CD8-positive, alpha-beta memory T cell (primary cell): ENCODE measurements at places on chromosomes 12 and 14. TPM values are rescaled to one million over a fixed set of nuclear protein-coding genes. Genes with fewer than 3 reads are reported as not detected.

DNA sequence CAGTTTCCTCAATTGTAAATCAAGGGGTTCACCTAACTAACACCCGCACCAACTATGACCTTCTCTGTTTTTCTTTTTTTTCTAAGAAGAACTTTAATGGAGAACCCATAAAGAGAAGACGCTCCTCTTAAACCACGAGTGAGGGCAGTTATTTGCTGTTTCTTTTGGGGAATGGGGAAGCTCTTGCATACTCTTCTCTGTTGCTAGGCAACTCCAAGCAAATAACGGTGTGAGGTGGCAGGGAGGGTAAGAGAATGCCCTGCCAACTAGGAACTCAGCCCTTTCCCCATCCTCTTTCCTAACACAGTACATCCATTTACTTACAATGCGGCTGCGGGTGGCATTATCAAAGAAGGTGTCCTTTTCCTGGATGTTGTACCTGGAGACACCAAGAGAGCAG is 114.9 kb downstream of the ANO2 start:
- no peak for DNase-seq

- no peak for DNase-seq
Measured at GRCh38 chr12:31664038-31664437, 4.5 kb downstream of the ETFBKMT start.

- DNase-seq = no peak
Measured at GRCh38 chr14:96666088-96666487, 131.1 kb upstream of the VRK1 start.

GRCh38 chr14:54622192-54622958 is 55.4 kb downstream of the SAMD4A start:
- DNase-seq = no peak

DNA sequence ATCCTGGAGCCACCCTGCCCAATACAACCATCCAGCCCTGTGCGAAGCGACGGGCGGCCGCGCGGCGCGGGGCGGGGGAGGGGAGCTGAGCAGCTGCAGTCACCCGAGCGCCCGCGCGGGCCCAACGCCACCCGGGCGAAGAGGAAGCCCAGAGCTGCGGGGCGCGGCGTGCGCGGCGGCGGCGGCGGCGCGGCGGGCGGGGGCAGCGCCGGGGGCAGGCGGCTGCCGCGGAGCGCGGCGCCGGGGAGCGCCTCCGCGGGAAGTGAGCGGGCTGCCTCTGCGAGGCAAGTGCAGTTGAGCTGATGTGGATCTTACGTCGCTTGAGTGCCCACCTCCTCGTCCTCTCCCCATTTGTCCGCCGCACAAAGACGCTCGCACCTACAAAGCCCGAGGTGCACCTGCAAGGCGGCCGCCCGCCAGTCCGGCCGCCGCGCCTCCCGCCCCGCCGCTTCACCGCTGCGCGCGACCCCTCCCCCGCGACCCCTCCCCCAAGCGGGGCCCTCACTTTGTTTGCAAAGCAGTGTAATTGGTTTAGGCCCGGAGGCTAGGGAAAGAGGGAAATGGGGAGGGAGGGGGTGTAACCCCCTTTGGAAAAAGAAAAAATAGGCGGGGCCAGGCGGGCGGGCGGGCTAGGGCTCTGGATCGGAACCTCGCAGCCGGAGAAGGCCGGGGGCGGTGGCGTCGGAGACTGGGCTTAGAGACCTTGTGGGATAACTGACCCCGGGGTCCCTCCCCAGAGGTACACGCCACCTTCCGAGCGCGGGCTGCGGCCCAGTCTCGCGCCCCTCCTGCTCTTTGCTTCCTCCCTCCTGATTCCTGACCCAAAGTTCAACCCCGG is at the start of the genes FOXA1 and TTC6:
TSS of gene FOXA1 (minus strand) at position 279 of the 838 bp plus-strand sequence. CDS start at position 2, 277 bp downstream.
TSS of gene TTC6 (plus strand) at position 659 of the 838 bp plus-strand sequence. CDS start 26,436 bp downstream, outside the sequence.
- no peak for DNase-seq

GRCh38 chr12:3202096-3202495 is 124.9 kb downstream of the TSPAN9 start:
- DNase-seq = no peak

DNA sequence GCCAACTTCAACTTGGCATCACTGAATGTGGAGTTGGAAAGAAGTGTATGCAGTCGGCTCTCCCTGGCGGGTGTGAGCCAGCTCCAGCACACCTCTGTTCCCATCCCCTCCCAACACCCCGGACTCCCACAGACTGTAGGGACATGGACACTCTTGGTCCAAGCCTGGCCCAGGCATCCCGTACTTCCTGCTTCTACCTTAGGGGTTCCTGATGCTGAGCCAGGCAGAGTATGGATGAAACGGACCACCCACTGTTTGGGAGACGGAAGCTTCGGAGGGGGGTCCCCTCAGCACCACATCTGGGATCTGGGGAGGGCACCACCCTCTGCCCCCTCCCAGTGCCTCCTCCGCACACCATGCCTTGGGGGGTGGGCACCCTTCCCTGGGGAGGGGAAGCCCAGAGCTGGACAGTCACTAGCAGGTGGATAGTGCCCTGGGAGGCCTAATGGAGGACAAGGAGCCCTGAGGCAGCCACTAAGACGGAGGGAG is 62.0 kb downstream of the LGMN start:
- DNase-seq = no peak

- DNase-seq = no peak
Measured at GRCh38 chr14:104860414-104860813, 4.7 kb upstream of the CEP170B start.

- DNase-seq = no peak
Measured at GRCh38 chr12:5716201-5716600, 228.9 kb downstream of the ANO2 start.

GRCh38 chr12:46386877-46387629 is 14.5 kb upstream of the SLC38A2 start:
- DNase-seq = no peak

DNA sequence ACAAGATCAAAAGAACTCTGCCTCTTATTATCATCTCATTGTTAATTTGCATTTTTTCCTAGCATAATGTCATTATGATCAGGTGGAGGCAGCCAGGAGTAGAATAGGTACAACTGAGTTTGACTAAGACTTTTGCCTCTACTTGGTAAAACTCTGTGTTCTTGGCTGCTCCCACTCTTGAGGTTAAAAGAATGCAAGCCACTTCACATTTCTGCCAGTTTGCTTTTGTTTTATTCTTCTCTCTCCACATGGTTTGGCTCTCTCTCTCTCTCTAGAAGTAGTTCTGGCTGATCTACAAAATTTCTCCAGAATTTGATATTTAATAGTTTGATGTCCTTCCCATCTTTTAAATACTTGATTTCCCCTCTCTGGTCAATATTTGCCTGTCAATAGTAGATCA is 170.7 kb upstream of the E2F7 start:
- no peak for DNase-seq

DNA sequence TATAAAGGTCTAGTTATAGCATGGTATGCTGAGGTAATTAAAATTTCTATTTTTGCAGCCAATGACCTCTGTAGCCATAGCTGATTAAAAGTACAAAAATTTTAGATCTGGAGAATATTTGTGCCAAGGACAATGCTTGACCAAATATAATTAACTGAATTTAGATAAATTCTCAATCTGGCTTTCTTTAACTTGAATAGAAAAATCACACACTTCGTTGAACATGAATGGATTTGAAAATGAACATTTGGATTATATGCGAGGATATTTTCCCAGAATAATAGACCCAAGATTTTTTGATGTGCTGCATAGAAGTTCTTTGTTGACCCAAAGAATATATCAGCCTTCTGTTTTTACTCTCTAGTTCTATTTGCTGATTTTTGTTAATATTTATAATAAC is 38.4 kb upstream of the G2E3 start:
- DNase-seq = no peak

GRCh38 chr12:58163021-58163420 is 221.7 kb downstream of the ATP23 start:
- DNase-seq = no peak

- peak; percentile 66 for DNase-seq
Measured at GRCh38 chr14:21106498-21107282, 5.8 kb downstream of the TMEM253 start.

- no peak for DNase-seq
Measured at GRCh38 chr12:1369460-1369859, 224.9 kb downstream of the FBXL14 start.

GRCh38 chr12:26813812-26814211 is 19.2 kb downstream of the ITPR2 start:
- DNase-seq = no peak

DNA sequence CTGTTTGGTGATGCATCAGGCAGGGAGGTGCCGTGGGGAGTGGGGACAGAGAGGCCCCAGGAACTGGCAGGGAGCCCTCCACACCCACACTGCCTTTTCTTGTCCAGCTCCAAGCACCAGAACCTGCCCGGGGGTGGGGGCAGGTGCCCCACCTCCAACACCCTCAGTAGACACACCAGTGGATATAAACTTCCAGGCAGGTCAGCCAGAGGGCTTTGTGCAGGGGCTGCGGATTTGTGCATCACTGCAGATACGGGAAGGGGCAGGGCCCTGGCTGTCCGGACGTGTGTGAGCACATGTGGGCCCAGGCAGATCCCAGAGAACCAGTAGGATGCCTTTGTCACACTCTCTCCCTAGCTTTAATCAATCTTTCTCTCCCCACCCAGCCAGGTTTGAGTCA is 1.3 kb upstream of the TGM1 start:
- DNase-seq = no peak

- no peak for DNase-seq
Measured at GRCh38 chr12:92330654-92331053, 185.0 kb upstream of the BTG1 start.

GRCh38 chr14:21106176-21106497 is 5.3 kb downstream of the TMEM253 start:
- DNase-seq = no peak

DNA sequence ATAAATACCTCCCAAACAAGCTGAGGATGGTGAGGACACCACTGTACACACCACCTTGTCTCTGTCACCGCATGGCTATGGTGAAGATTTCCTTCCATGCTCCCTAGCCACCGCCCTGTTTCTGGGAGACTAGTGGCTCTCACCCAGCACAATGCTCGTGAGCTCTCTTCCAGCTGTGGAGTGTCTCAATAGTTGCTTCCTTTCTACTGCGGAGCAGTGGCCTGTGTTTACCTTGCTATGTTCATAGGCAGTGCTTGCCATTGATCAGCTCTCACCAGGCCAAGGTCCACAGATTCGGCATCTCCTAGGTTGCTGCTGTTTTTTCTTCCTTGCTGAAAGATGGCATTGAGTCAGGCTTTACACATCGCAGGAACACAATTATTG is 313.6 kb upstream of the RTL1 start:
- DNase-seq = no peak

DNA sequence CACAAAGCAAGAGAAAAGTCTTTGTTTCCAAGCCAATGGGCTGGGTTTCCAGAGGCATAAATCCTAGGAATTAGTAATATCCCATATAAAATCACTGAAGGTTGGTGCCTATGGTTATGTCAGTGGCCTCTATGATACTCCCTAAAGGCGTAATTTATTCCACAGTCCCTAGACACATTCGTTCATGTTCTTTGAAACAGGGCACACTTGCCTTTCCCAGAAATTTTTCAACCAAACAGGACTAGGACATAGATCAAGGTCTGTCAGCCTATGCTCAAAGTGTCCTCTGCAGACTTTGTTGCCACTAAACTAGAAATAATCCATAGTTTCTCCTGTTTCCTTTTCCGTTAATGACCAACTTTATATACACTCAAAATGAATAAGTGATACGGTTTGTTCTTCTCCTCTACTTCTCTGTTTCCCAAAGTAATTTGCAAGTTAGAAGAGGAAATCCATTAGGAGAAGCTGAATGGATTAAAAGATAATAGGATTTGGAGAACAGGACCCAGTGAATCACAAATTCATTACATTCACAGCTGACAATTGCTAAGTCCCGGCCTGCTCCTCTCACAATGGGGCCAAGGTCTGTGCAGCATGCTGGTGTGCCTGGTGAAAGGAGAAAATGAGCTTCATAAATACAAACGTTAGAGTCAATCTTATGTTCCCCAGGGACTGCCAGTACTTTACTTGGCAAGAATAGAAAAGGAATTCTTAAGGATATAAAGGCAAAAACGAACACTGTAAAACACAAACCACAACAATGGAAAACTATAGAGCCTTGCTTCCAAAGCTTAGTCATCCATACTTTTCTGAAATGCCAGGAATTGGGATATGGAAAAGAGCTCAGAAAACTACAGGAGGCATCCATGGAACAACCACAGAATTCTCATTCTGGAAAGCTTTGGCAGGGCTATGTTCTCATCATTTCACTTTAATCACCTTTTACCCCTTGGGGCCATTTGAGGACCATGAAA is 966.2 kb downstream of the NRXN3 start:
- no peak for DNase-seq

DNA sequence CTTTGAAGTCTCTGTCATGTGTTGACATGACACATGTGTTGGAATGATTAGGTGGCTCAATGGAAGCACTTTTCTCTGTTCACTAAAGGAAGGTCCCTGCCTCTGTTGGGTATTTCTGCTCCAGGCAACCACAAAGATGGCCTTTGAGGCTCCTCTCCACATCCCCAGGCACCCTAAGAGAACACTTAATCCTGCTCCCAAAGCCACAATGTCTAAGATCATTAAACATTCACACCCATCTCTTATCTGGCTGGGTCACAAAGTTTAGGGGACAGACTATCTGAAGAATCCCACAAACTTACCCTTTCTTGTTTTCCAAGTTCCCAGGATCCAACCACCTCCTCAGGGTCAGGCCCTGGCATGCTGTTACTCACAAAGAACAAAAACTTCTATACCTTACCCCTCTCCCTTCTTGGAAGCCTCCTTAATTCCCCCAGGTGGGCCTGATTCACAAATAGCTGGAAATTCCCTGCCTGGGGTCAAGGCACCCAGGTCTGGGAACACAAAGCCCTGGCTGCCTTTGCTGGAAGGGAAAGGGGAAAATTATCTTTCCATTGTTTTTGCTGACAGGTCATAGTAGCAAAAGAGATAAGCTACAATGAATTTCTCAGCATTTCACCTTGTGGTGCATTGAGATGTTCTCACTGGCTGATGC is 333.7 kb downstream of the PCNX1 start:
- DNase-seq = no peak

DNA sequence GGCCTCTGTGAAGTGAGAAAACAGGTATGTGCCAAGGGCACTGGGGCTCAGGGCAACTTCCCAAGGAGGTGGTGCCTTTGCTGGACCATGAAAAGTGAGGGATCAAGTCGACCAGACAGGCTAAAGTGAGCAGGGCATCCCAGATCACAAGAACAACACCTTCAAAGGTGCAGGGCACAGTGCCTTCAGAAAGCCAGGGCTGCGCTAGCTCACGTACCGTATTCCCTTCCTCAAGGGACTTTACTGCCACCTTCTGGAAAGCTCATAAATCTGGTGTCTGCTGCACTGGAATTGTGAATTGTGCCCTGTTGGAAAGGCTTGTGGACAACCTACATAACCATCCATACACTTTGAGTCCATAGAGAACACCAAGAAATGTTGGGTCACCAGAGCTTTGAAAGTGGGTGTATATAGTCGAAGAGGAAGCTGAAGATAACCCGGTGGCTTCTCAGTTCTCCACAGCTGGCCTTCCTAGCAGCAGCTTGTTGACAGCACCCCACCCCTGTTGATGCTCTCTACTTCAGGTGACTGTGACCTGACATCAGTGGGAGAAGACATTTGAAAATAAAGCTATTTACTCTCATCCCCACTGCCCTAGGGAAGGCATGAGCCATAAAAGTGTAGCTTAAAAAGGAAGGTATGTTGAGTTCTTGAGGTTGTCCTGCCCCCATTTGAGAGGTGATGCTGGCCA is 24.5 kb downstream of the FIGNL2 start:
- DNase-seq = peak; percentile 27

LRRC9 gene
- polyA plus RNA-seq = not detected

COPZ1 gene
- polyA plus RNA-seq = 158 TPM

BCL11B gene
- 9.7 TPM for polyA plus RNA-seq

PLA2G1B gene
- not detected for polyA plus RNA-seq

FGF23 gene
- polyA plus RNA-seq = not detected

GLT1D1 gene
- polyA plus RNA-seq = 0.24 TPM

MYH6 gene
- polyA plus RNA-seq = not detected

RD3L gene
- polyA plus RNA-seq = not detected

GLIPR1L1 gene
- polyA plus RNA-seq = not detected

RIMKLB gene
- 4.3 TPM for polyA plus RNA-seq

TCL1A gene
- polyA plus RNA-seq = not detected

DBX2 gene
- polyA plus RNA-seq = not detected

KRT83 gene
- not detected for polyA plus RNA-seq

RNASE1 gene
- not detected for polyA plus RNA-seq
